GM04503 (cell line): ENCODE measurements at places on chromosomes 7 and 10.

DNA sequence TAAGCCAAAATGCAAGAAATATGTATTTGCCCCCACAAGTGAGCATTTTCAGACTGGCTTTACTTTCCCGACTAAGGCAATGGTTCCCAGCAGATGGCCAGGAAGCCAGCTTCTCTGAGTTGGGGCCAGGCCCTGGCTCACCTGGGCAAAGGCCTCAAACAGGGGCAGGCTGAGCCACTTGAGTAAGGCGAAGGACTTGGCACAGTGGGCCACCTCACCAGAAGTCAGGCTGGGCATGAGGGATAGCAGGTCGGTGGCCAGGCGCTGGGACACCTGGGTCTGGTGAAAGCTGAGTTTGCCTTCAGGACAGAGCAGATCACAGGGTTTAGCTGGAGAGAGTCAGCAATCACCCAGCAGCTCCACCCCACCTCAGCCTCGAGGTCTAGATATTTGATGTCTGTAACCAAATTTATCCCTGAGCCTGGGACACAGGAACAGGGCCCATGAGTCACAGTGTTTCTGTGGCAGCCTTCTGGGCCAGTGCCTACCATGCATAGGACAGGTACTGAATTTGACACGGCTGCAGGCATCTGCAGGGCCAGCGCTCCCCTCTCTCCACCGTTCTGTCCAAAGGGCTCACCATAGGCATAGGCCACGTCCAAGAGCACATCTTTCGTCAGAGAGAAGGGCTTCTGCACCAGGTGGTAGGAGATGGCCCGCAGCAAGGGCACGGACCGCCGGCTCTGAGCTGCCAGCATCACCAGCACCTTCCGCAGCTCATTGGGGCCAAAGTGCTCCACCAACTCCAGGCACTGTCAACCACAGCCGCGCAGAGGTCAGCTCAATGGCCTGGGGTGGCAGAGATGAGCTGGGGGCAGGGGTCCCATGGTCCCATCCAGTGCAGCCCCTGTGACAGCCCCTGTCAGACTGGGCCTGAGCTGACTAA, 7.3 kb downstream of the TBRG4 start:
- no peak for DNase-seq

- no peak for DNase-seq
Measured at GRCh38 chr10:86849181-86849894, 92.9 kb downstream of the BMPR1A start.

DNA sequence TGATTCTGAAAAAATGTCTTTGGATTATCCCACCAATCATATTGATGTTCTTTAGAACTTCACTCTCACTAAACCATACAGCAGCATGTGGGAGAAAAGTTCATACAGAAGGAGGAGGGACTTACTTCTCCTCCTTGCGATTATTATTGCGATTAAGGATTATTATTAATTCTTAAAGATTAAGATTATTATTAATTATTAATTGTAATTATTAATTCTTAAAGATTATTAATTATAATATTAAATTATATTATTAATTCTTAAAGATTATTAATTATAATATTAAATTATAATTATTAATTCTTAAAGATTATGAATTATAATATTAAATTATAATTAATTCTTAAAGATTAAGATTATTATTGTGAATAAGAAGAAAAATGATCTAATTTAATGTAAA, 80.5 kb downstream of the MACC1 start:
- no peak for DNase-seq

DNA sequence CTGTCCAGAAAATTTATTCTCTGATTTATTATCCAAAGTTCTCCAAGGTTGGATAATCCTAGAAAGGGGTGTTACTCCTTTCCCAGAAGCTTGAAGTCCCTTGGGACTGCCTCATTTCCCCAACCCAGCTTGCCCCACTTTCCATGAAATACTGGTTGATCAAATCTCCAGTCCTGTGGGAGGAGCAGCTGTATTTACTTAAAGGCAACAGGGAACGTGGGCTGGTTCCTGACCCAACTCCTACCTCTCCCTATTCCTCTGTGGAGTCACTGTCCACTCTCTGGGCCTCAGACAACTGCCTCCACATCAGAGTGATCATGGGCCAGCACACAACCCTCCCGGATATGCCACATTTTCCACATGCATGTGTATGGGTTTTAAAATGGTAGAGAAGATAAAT, 166.2 kb upstream of the PRR15 start:
- DNase-seq = no peak

DNA sequence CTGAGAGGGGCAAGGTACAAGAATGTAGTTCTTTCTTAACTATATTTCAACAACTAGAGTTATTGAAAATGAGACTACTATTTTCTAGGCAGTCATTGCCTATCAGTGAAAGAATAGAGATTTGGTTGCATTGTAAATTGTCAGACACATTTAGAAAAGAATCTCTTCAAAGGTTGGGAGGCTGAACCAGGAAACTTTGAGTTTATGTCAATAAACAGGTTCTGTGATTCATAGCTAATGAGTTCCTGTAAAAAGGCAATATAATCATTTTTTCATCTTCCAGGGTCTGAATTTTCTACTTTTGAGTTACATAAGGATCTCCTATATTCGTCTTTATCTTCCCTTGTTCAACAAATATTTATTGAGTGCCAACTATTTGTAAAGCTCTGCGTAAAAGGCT, 47.1 kb downstream of the MAGI2 start:
- no peak for DNase-seq
